ENCODE measurements at places on chromosomes 7 and 10.

GRCh38 chr7:37109016-37109683 is 339.5 kb downstream of the ELMO1 start:
- DNase-seq: no peak

DNA sequence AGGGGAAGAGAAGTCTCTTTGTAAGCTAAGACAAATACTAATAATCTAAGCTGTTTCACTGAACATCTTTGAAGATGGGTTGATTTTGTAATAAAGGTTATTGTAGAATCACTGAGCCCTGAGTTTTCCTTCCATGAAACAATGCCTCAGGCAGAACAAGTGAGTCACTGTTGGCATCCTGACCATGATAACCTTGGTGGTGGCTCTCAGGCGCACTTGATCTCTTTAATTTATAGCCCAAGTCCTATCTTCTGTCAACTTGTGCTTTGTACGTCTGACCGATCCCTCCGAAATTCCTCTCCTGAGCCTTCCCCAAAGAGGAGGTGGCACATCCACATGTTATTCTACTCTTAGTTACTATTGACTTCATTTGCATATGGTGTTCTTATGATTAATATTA is 812.9 kb downstream of the REEP3 start:
- DNase-seq: no peak

- no peak for DNase-seq
Measured at GRCh38 chr10:66782776-66783175, 143.1 kb upstream of the LRRTM3 start.

- no peak for DNase-seq
Measured at GRCh38 chr10:96413151-96413787, 54.5 kb upstream of the OPALIN start.

DNA sequence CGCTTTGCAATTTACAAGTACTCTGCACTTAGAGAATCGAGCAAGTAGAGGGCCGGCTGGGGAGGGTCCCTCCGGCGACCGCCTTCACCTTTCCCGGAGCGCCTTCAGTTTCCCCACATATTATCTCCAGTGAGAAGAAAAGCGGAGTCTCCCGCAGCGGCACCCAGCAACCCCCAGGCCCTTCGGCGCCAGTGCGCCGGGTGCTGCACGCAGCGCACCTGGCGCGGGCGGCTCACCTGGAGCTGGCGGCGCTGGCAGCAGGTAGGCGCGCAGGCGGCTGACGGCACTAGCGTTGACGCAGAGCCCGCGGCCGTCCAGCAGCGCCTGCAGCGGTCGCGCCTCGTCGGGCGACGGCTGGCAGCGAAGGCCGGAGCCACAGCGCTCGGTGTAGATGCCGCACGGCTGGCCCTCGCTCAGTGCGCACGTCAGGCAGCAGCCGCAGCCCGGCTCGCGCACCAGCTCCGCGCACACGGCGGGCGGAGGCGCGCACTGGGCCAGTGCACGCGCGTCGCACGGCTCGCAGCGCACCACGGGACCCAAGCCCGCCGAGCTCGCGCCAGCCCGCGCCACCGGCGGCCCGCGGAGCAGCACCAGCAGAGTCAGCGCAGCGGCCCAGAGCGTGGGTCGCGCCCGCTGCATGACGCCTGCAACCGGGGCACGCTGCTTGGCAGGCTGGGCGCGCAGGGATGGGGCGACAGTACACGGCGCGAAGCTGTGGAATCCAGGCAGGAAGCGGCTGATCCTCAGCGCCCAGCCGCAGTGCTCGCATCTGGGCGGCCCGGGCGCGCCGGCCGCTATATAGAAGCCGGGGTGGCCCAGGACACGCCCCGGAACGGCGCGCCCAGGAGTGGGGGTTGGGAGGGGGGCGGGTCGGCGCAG is at the start of gene IGFBP3:
Gene IGFBP3, minus strand, starts transcription at position 771 of the 879 bp plus-strand sequence. Its CDS starts 132 bp downstream, at position 639.
- DNase-seq: peak; percentile 85

DNA sequence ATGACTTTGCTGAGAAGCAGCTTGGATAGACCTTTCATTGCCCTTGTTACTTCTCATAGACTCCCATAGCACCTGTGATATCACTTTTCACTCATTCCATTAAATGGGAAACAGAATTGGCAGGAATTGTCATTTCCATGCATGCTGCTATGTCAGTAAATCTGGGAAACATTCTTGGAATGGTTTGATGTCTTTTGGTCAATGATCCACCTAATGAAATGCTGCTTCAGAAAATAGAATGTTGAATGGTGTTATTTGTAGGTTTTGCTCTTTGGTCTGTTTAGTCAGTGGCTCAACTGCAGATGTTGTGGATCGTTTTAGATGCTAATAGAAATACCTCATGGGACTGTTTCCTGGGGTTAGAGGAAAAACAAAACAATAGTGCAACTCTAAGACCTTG is 127.8 kb downstream of the PLPP4 start:
- DNase-seq: no peak

DNA sequence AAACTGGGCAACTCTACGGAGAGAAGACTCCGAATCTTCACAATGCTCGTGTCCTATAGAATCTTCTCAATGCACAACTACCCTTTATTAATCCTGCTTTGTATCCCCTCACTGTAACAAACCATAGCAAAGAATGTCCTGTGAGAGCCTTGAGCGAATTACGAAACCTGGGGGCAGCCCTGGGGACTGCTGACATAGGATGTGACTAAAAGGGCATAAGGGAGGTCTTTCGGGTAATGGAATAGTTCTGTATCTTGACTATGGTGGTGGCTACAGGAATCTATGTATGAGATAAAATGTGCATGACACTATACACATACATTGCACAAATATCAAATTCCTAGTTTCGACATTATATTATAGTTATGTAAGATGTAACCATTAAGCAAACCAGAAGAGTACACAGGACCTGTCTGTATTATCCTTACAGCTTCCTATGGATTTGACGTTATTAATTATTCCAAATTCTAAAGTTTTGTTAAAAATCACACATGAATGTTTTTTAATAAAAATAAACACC is 162.5 kb upstream of the KCTD7 start:
- DNase-seq: no peak

DNA sequence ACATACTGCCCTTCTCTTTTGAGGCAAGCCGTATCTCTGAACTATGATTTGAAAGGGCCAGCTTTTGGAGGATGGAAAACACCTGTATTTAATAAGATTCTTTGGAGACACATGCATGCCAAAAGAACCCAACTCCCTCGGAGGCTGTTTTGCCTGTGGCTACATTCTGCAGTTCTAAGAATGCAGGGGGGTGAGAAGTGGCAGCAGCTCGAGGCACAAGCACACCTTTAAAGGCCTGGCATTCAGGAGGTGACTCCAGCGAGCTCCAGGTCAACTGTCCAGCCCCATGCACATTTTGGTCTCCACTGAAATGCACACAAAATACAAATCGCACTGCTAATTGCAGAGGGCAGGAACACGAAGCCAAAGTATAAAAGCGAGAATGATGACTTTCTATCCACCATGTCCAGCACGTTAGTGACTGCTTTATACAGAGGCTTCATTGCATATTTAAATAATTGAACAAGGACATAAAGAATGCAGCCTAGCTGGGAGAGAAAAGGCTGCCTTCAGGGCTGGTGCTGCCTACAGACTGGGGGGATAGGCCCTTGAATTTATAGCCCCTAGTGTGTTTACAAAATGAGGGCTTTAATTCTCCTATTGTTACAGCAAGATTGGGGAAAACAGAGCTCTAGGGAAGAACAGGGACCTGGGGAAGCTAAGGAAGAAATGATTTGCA is 359.3 kb downstream of the PLXNA4 start:
- no peak for DNase-seq

DNA sequence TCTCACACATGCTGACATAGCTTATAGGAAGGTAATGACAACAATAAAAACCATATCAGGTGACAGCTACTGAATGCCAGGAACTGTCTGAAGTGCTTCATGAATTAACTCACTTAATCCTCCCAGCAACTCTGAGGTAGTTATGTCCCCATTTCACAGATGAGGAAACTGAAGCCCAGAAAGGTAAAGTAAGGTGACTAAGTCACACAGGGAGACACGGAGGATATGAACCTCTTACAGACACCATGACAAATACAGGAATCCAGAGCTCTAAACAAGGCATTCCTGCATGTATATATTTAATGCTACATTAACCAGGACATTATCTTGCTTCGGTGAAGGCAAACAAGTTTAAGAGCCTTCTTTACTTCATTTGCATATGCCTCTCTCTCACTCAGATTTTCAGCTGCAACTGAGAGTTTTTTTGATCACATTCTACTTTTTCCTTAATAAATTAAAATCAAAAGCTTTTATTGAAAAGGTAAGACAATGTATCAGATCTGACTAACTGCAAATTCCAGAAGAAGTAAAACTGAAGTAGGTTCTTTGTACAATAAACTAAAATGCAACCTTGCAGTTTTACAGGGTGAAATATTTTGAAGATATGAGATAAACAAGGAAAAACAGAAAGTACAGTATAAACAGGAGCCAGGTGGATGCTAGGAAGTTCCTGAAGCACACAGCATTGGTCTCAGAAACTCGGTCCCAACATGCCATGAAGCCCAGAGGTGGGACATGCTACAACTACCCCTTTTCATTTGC is 79.5 kb downstream of the SGMS1 start:
- DNase-seq: no peak
